ENCODE measurements at places on chromosomes 4 and X.
A peak's percentile ranks its signal among the peaks of the same experiment; 100 is the strongest.

GRCh38 chrX:131365766-131366165 is 76.7 kb upstream of the IGSF1 start:
- no peaks in the 10 kb centered on the region for H3K4me1 ChIP-seq
- no peaks in the 10 kb centered on the region for H3K27me3 ChIP-seq
- no peak for DNase-seq
- no peak overlapping the region for H3K4me3 ChIP-seq
- no peak overlapping the region for H3K27ac ChIP-seq

DNA sequence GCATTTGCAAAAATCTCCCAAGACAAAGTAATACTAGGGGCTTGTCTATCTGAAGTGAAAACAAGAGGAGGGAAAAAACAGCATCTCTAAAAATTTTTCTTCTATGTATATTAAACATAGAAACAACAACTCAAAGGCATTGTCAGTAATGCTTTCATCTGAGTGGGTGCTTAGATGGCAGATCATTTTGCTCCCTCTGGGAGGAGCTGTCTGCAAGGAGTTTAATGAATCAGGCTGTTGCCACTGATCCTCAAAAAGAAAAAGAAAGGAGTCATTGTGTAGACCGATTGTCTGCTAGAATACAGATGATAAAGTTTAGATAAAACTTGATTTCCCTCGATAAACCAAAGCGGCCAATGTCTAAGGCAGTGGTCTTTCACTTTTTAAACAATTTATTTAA is 49.7 kb upstream of the KLHL8 start:
- H3K27me3 ChIP-seq, result no peaks in the 10 kb centered on the region
- no peak for DNase-seq
- H3K4me1 ChIP-seq, result no peaks in the 10 kb centered on the region
- H3K4me3 ChIP-seq, result no peak overlapping the region

GRCh38 chrX:53433651-53434639 is at the start of gene HSD17B10:
Gene HSD17B10 (minus strand): TSS chrX:53434370. CDS start chrX:53434345, 25 bp downstream.
- peaks cover 16% of the 10 kb centered on the region for H3K36me3 ChIP-seq
- peaks cover 4% of the 10 kb centered on the region for H3K4me1 ChIP-seq
- DNase-seq, result peak; percentile 72
- peak within 1 kb of the TSS; percentile 59 for H3K27ac ChIP-seq

DNA sequence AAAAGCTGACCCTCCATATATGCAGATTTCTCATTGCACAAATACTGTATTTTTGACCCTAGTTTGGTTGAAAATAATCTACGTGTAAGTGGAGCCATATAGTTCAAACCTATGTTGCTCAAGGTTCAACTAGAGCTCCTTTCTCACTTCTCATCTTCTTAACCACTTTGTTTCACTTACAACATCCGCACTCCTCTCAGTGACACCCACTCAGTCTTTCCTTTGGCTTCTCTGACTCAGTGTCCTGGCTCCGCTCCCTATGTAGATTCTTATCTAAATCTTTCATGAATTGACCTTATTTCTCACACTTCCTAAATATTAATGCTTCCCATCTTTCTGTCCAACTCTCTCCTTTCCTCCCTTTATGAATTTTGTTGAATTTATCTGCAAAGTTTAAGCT is 32.9 kb upstream of the DKK2 start:
- no peak for DNase-seq
- no peaks in the 10 kb centered on the region for H3K36me3 ChIP-seq
- H3K4me3 ChIP-seq, result no peak overlapping the region
- H3K27ac ChIP-seq, result no peak overlapping the region
- no peaks in the 10 kb centered on the region for H3K27me3 ChIP-seq
- H3K4me1 ChIP-seq, result no peaks in the 10 kb centered on the region

GRCh38 chr4:126427853-126428252 is 1113.1 kb downstream of the FAT4 start:
- H3K36me3 ChIP-seq, result no peaks in the 10 kb centered on the region
- H3K4me3 ChIP-seq, result no peak overlapping the region
- H3K27ac ChIP-seq, result no peak overlapping the region
- no peak for DNase-seq
- H3K27me3 ChIP-seq, result no peaks in the 10 kb centered on the region

DNA sequence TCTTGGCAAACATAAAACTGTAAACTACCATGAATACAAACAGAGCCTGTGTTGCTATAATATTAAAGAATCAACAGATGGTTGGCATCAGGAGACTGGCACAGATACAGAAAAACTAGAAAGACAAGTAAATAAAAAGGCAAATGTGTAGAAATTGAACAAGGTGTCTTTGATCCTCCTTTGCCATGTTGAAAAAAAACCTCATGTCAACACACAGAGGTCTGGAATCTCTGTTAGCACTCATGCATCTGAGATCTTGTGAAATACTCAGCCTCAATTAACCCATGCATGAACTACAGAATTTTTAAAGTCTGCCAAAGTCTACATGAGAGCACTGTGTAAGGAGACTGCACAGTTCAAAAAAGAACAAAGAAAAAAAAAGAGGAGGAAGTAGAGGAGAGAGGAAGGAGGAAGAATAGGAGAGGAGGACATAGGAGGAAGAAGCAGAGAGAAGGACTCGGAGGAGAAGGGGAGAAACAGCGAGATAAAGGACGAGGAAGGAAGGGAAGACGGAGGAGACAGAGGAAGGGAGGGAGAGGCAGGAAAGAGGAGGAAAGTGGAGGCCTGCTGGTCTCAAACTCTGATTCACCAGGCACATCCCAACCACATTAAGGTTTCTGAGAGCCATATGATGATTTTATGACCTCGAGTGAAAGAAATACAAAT is 52.8 kb downstream of the PRDM5 start:
- no peaks in the 10 kb centered on the region for H3K27me3 ChIP-seq
- H3K36me3 ChIP-seq, result no peaks in the 10 kb centered on the region
- no peak overlapping the region for H3K27ac ChIP-seq
- DNase-seq, result no peak
- H3K4me1 ChIP-seq, result no peaks in the 10 kb centered on the region

DNA sequence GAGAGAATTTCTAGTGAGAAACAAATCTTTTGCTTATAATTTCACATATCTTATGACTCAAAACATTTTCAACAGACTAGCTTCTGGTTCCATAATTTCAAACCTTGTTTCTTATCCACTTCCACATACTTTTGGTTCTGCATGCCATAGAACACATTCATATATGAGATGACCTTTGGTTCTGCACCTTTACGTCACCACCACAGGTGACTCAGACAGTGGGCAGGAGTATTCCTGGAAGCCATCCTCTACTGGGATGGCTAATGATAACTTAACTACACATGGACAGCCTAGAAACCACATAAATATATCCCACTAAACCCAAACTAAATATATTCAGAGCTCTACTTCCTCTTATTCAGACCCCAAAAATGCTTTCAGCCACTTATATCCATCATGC is 133.3 kb downstream of the DCK start:
- no peak overlapping the region for H3K27ac ChIP-seq
- DNase-seq, result no peak
- no peaks in the 10 kb centered on the region for H3K4me1 ChIP-seq
- no peaks in the 10 kb centered on the region for H3K36me3 ChIP-seq

DNA sequence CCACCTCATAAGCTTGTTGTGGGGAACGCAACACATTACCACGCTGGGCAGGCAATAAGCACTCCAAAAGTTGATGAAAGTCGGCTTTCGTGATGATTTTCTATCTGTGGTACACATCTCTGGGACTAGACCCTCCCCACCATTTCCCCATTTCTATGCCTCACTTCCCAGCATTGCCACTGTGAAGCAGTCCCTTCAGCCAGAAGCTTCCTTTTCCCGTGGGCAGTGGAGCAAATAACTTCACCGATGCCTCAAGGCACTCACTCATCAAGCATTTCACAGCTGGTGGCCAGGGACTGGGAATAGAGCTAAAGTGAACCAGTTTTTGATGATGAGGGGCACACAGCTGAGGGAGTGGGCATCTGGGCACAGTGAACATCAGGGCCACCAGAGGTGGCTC is 18.9 kb downstream of the C4orf50 start:
- H3K36me3 ChIP-seq, result no peaks in the 10 kb centered on the region
- no peak for DNase-seq
- no peaks in the 10 kb centered on the region for H3K27me3 ChIP-seq
- no peak overlapping the region for H3K4me3 ChIP-seq

DNA sequence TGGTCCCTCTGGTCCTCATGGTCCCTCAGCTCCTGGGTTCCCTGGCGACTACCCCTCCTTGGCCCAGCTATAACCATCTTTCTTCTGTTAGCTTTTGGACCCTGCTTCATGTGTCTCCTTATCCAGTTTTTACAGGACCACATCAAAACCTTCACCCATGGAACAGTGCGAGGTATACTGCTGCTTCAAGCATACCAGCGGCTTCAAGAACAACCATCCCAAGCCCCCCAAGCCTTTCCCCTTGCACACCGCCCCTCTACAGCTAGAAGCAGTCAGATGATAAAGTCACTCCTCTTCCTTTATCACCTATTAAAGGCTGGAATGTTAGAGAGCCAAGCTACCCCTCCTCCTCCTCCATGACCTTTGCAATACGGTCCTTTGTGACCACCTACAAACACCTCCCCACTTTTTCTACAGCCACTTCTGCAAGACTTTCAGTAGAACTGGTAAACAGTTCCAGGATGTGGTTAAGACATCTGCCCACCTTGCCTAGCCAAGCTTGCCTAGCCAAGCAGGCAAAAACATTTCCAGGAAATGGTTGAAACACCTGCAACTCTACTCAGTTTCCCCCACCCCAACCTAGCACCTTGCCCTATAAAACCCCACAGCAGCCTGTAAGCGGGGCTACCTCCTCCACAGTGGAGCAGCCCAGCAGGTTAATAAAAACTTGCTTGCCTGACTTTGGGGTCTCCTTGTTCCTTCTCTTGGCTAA is 125.7 kb downstream of the ZC4H2 start:
- DNase-seq, result no peak
- H3K4me1 ChIP-seq, result peaks cover 4% of the 10 kb centered on the region
- no peaks in the 10 kb centered on the region for H3K27me3 ChIP-seq

- H3K36me3 ChIP-seq, result no peaks in the 10 kb centered on the region
- H3K4me3 ChIP-seq, result no peak overlapping the region
- no peaks in the 10 kb centered on the region for H3K4me1 ChIP-seq
- no peak for DNase-seq
- no peaks in the 10 kb centered on the region for H3K27me3 ChIP-seq
- no peak overlapping the region for H3K27ac ChIP-seq
Measured at GRCh38 chrX:108947205-108947604, 210.8 kb upstream of the IRS4 start.

DNA sequence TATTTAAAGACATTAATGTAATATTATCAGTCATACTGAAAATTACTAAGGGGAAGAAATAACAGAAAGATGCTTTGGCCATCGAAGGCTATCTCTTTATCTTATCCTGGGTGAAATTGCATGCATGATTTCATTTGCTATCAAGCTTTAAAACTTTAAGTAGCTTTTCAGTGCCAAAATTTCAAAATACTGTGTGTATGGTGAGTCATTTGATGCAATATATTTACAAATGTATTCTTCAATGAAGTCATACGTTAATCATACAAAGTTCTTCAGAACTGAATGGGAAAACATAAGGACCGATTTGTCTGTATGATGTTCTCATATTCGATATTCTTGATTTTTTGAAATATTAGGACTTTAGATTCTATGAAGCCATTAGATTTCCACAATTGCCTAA is 1295.8 kb upstream of the AGA start:
- H3K4me1 ChIP-seq, result no peaks in the 10 kb centered on the region
- no peaks in the 10 kb centered on the region for H3K36me3 ChIP-seq
- H3K4me3 ChIP-seq, result no peak overlapping the region
- DNase-seq, result no peak
- H3K27ac ChIP-seq, result no peak overlapping the region

DNA sequence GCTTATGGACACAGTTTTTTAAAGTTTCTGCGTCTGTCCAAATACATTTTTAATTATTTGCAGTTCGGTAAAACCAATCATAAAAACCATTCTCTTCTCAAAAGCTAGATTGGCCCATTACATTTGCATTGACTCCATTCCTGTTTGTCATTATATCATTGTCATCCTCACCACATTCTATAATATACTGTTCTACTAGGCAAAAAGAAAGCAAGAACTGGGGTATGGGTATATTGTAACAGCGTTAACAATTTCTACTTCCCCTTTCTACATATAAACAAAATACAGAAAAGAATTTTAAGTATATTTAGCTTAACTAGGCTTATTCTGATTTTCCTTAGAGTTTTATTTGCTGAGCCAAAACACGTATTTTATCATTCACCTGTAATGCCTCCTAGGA is 91.8 kb downstream of the RAP1GDS1 start:
- H3K36me3 ChIP-seq, result peaks cover 1% of the 10 kb centered on the region
- DNase-seq, result no peak
- no peak overlapping the region for H3K4me3 ChIP-seq
- H3K27ac ChIP-seq, result no peak overlapping the region
- H3K27me3 ChIP-seq, result no peaks in the 10 kb centered on the region

DNA sequence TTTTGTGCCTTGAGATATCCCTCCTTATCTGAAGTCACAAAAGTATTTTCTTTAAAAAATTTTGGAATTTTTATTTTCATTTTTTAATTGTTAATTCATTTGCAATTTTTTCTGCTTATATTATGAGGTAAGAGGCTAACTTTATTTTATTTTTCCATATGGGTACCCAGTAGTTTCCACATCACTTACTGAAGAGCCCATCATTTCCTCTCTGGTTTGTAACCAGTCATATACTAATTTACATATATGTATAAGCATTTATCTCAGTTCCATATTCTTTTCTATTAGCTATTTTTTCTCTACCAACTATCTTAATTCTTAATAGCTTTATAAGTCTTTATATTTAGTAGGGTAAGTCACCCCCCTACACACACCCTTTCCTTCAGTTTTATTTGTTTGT is 27.0 kb downstream of the MGARP start:
- H3K4me3 ChIP-seq, result no peak overlapping the region
- H3K4me1 ChIP-seq, result no peaks in the 10 kb centered on the region
- H3K27ac ChIP-seq, result no peak overlapping the region
- no peaks in the 10 kb centered on the region for H3K36me3 ChIP-seq

- no peak for DNase-seq
- no peak overlapping the region for H3K4me3 ChIP-seq
- no peaks in the 10 kb centered on the region for H3K4me1 ChIP-seq
- no peak overlapping the region for H3K27ac ChIP-seq
- no peaks in the 10 kb centered on the region for H3K36me3 ChIP-seq
Measured at GRCh38 chr4:14827111-14827510, 175.2 kb upstream of the CPEB2 start.

DNA sequence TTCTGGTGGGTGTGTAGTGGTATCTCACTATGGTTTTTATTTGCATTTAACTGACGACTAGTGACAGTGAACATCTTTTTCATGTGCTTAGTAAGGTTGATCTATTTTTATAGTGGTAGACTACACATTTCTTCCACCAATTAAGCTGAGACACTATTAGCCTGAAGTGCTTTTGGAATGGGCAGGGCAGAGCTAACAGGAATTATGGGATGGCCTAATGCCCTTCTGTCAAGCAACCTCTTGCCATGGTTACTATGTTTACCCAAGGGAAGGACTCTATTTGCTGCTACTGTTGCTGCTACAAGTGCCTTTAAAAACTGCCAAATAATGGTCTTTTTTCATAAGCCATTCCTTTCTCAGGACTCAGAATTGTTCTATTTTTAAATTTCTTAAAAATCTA is 676.7 kb upstream of the ACTRT1 start:
- no peak overlapping the region for H3K27ac ChIP-seq
- H3K4me3 ChIP-seq, result no peak overlapping the region
- H3K4me1 ChIP-seq, result no peaks in the 10 kb centered on the region
- no peaks in the 10 kb centered on the region for H3K36me3 ChIP-seq
- DNase-seq, result no peak

- no peak overlapping the region for H3K27ac ChIP-seq
- H3K4me3 ChIP-seq, result no peak overlapping the region
- DNase-seq, result no peak
- no peaks in the 10 kb centered on the region for H3K4me1 ChIP-seq
- no peaks in the 10 kb centered on the region for H3K27me3 ChIP-seq
Measured at GRCh38 chrX:124238268-124238667, 94.2 kb upstream of the TEX13D start.

GRCh38 chr4:128863312-128864075 is 54.0 kb downstream of the JADE1 start:
- no peak overlapping the region for H3K4me3 ChIP-seq
- H3K27ac ChIP-seq, result peak overlapping the region; percentile 43
- peaks cover 23% of the 10 kb centered on the region for H3K4me1 ChIP-seq
